ENCODE measurements at places on chromosomes 7 and 10.

- DNase-seq: no peak
Measured at GRCh38 chr10:77912576-77912975, 14.0 kb downstream of the DLG5 start.

DNA sequence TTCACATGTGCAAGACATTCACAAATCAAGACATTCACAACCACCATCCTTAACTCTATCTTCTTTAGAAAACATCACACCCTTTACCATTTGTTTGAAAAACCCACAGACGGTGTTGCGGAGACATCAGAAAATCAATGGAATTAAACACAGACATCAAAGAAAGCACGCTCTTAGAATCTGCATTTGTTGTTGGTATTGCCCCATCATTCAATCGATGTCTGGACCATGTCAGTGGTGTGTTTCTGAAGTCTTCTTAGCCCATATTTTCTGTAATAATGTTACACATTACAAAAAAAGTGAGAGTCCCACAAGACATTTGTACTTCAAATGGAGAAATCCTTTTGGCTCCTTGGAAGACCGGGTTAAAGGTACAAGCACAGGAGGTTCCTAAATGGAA lies 173.9 kb upstream of the AOAH start:
- DNase-seq: no peak

- DNase-seq: no peak
Measured at GRCh38 chr10:122225330-122225729, 45.8 kb upstream of the BTBD16 start.

DNA sequence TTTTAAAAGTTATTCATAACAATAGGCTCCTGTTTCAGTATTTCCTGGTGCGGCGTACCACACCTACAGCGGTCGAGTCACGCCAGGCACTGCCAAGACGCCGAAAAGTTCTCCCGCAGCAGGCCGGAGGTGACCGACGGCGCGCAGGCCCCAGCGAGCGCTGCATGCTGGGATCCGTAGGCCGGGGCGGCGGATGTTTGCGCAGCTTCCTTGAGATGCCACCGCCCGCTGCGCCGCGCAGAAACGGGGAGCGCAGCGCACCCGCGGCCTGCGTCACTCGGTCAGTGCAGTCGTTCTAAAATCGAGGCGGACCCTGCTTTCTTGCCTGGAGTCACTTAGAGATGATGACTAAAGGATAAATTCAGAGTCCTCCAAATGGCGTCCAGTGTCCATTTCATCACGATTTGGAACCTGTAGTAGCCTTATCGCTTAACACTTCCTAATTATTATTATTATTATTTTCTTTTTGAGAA lies 1.3 kb upstream of the KIF11 start:
- peak; percentile 93 for DNase-seq

DNA sequence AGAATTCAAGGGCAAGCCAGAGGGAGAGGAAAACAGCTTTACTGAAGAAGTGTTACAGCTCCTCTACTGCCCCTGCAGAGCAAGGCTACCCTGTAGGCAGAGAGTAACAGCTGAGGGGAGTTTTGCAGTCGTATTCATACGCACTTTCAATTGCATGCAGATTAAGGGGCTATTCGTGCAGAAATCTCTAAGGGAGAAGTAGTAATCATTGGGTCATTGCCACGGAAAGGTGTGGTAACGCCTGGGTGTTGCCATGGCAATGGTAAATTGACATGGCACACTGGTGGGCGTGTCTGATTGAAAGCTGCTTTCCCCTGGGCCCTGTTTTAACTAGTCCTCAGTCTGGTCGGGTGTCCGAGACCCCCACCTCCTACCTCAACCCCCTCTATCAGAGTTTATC lies 227.2 kb downstream of the NSUN6 start:
- DNase-seq: no peak

DNA sequence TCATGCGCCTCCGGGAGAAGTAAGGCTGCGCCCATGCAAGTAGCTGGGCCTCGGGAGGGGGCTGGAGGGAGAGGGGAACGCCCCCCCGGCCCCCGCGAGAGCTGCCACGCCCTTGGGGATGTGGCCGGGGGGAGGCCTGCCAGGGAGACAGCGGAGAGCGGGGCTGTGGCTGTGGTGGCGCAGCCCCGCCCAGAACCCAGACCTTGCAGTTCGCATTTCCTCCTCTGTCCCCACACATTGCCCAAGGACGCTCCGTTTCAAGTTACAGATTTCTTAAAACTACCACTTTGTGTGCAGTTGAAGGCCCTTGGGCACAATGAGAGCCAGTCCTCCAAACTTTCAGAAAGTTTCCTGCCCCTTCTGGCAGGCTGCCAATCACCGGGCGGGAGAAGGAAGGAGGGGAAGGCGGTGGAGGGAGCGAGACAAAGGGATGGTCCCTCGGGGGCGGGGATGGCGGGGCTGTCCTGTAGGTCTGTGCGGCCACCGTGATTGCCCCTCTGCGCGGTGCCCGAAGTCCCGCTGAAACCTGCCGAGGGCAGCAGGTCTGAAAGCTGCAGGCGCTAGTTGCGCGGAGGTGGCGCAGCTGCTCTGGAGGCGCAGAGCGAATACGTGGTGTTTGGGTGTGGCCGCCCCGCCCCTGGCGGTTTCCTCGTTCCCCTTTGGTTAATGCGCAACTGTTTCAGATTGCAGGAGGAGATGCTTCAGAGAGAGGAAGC lies 2.1 kb downstream of the VIM start:
- DNase-seq: peak; percentile 70

DNA sequence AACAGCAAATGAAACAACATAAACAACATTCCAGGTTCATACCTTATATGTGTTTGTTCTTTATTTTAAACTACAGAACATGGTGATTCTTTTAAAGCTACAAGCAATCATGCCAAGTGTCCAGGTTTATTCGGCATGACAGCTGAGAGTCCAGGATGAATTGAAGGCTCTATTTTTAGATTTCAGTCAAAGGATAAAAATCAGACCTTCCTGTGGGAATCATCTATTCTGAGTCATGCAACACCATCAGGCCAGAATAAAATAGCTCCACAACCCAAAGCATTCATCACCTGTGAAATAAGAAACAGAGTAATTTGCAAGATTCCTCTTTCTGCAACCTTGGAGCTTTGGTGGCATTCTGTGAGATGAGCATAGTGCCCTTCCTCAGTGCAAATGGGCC lies 292.4 kb upstream of the MYO3A start:
- DNase-seq: no peak

GRCh38 chr7:139973101-139974050 lies 89.4 kb downstream of the PARP12 start:
- DNase-seq: no peak

- no peak for DNase-seq
Measured at GRCh38 chr10:17177014-17177413, 24.5 kb downstream of the TRDMT1 start.

GRCh38 chr7:1919539-1920265 lies 249.6 kb downstream of the ELFN1 start:
- no peak for DNase-seq

- DNase-seq: no peak
Measured at GRCh38 chr10:81817596-81818170, 57.3 kb upstream of the NRG3 start.

- DNase-seq: no peak
Measured at GRCh38 chr7:112692333-112692732, 97.9 kb downstream of the TMEM168 start.

GRCh38 chr7:135510592-135511183 lies 786 bp upstream of the CNOT4 start:
- DNase-seq: no peak

GRCh38 chr7:151012031-151012692 lies 12.1 kb downstream of the ATG9B start:
- DNase-seq: no peak

- no peak for DNase-seq
Measured at GRCh38 chr10:86803156-86803555, 46.7 kb downstream of the BMPR1A start.

DNA sequence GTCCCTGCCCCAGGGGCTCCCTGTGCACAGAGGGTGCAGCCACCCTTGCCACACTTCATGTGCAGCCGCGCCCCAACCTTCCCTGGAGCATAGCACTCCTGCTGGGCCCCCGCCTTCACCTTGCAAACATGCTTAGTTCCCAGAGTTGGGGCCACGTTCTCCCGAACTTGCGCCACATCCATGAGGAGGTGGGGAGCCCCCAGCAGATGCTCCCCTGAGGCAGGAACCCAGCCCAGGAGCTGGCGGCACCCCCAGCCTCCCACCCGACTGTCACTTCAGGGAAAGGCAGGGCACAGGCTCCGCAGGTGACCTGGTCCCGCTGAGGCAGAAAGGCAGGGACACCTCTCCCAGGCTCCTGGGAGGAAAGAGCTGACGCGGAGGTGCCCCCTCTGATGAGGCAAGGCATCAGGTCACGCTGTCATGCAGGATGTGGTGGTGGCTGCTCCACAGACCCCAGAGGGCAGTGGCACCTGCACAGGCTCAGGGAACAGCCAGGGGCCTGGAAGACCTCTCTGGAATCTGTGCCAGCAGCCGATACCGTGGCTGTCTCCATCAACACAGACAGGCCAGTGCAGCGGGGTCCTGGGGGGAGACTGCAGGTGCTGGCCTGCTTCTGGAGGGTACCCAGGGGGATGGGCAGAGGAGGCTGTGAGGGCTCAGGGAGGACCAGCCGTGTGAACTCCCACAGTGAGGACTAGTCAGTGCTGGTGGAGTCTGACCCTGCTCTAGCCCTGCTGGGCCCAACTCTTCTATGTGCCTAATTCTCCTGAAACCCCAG lies 221.3 kb downstream of the MAD1L1 start:
- DNase-seq: no peak

DNA sequence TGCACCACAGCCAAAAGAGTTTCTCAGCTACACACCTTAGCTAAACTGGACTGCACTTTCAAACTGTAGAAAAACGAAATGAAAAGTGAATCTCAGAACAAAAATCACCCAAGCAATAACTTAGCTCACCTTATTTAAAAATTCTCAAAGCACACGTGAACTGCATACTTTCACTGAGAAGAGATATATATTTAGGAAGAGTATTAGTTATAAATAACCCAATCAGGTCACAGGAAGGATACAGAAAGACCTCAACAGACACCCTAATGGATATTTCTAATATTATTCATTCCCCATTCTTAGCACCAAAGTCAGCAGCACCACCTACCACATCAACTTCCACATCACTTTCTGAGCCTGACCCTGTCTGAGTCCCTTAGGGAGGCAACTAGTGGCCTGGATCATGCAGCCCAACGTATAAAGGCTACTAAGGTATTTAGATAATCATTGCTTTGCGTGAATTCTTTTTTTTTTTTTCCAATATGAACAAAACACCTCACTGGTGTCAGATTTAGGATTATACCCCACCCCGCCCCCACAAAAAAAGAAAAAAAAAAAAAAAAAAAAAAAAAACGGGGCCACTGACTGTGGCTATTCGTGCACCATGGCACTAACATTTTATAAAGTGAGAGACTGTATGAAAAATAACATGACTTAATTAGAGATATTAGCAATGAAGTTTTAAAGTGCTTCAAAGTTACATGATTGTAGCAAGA lies 2.6 kb downstream of the ABI1 start:
- no peak for DNase-seq

- no peak for DNase-seq
Measured at GRCh38 chr7:98923512-98923911, 45.2 kb downstream of the TRRAP start.
